Suprapubic skin (tissue), 4 donors: ENCODE measurements at places on chromosomes 3 and 15. TPM values are rescaled to one million over a fixed set of nuclear protein-coding genes. Genes with fewer than 3 reads are reported as not detected.

- no peaks in the 10 kb centered on the region for H3K36me3 ChIP-seq
- no peaks in the 10 kb centered on the region for H3K4me1 ChIP-seq
- H3K27me3 ChIP-seq = no peaks in the 10 kb centered on the region
- no peak overlapping the region for H3K27ac ChIP-seq
- no peak overlapping the region for H3K4me3 ChIP-seq
Measured at GRCh38 chr3:23153436-23153835, 49.7 kb upstream of the UBE2E2 start.

DNA sequence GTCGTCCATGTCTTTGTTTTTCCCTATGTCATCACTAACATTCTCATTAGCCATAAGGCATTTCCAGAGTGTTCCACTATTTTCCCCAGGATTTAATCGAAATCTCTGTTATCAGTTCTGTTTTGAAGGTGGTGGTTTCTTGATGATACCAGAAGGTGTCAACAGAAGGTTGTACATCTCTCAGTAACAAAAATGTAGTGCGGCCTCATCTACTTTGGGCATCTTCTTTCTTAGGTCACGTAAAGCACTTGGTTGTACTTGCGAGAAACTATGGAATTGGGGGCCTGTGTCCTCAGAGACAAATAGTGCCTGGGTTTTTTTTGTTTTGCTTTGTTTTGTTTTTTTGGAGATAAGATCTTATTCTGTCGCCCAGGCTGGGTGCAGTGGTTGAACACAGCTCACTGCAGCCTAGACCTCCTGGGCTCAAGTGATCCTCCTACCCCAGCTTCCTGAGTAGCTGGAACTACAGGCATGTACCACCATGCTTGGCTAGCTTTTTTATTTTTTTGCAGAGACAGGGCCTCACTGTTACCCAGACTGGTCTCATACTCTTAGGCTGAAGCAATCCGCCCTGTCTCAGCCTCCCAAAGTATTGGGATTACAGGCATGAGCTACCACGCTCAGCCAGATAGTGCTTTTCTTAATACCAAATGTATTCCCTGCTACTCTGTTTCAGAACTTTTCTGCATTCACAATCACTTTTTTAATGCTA lies 61.2 kb upstream of the FURIN start:
- no peaks in the 10 kb centered on the region for H3K27me3 ChIP-seq
- no peaks in the 10 kb centered on the region for H3K4me1 ChIP-seq
- no peak for DNase-seq
- no peak overlapping the region for H3K4me3 ChIP-seq
- H3K27ac ChIP-seq = no peak overlapping the region
- no peaks in the 10 kb centered on the region for H3K36me3 ChIP-seq

DNA sequence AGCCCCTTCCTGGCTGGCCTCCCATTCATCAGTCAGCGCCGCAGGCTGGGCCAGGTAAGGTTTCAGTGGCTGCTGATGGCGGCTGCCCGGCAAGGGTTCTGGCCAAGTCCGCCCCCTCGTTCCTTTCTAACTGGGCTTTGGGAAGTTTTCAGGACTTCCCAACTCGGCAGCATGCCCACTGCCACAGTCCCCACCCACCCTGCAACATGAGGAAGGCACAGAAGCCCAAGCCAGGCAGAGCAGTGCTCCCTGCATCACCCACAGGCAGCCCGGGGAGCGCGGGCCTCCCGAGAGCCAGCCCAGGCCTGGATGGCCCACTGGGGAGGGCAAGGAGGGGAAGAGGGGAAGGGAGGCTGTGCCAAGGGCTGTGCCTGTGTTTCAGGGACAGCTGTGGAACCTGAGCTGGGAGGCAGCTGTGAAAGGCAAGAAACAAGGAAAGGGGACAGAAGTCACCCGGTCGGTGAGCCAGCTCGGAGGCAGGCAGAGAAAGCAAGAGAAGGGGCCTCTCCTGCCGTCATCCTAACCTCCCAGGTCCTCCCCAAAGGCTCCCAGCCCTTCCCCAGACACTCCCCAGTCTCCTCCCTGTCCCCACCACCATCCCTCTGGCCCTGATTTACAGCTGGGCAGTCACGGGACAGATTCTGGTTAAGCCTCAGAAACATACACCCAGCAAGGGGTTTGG lies 73.9 kb downstream of the CPN2 start:
- peak overlapping the region; percentile 77 for H3K27ac ChIP-seq
- H3K27me3 ChIP-seq = no peaks in the 10 kb centered on the region
- no peaks in the 10 kb centered on the region for H3K36me3 ChIP-seq
- no peak overlapping the region for H3K4me3 ChIP-seq
- H3K4me1 ChIP-seq = peaks cover 64% of the 10 kb centered on the region

GRCh38 chr15:82647045-82647834 lies at the start of gene CPEB1:
TSS of gene CPEB1 (minus strand) at chr15:82647363. CDS start at chr15:82628459, 18,904 bp downstream.
- peak within 1 kb of the TSS; percentile 61 for H3K4me3 ChIP-seq
- DNase-seq = no peak
- no peaks in the 10 kb centered on the region for H3K36me3 ChIP-seq
- H3K4me1 ChIP-seq = peaks cover 28% of the 10 kb centered on the region
- peaks cover 39% of the 10 kb centered on the region for H3K27me3 ChIP-seq

- no peak overlapping the region for H3K27ac ChIP-seq
- no peak overlapping the region for H3K4me3 ChIP-seq
- no peak for DNase-seq
- H3K4me1 ChIP-seq = no peaks in the 10 kb centered on the region
- H3K27me3 ChIP-seq = no peaks in the 10 kb centered on the region
- H3K36me3 ChIP-seq = no peaks in the 10 kb centered on the region
Measured at GRCh38 chr15:71104636-71105035, 10.6 kb upstream of the THSD4 start.

GRCh38 chr15:64921711-64922110 lies 10.0 kb downstream of the ANKDD1A start:
- no peaks in the 10 kb centered on the region for H3K27me3 ChIP-seq
- H3K27ac ChIP-seq = no peak overlapping the region
- no peaks in the 10 kb centered on the region for H3K36me3 ChIP-seq
- no peak for DNase-seq
- no peaks in the 10 kb centered on the region for H3K4me1 ChIP-seq

- no peak for DNase-seq
- H3K27ac ChIP-seq = no peak overlapping the region
- H3K27me3 ChIP-seq = no peaks in the 10 kb centered on the region
- H3K4me1 ChIP-seq = no peaks in the 10 kb centered on the region
Measured at GRCh38 chr15:33392453-33392852, 81.7 kb downstream of the RYR3 start.

- H3K4me3 ChIP-seq = no peak overlapping the region
- no peaks in the 10 kb centered on the region for H3K4me1 ChIP-seq
- no peak overlapping the region for H3K27ac ChIP-seq
- H3K27me3 ChIP-seq = no peaks in the 10 kb centered on the region
Measured at GRCh38 chr3:159443266-159443665, 545.4 kb upstream of the IL12A start.

- DNase-seq = no peak
- no peaks in the 10 kb centered on the region for H3K36me3 ChIP-seq
- H3K4me3 ChIP-seq = no peak overlapping the region
- H3K27me3 ChIP-seq = no peaks in the 10 kb centered on the region
- H3K4me1 ChIP-seq = no peaks in the 10 kb centered on the region
- H3K27ac ChIP-seq = no peak overlapping the region
Measured at GRCh38 chr3:142987080-142987700, 14.2 kb upstream of the U2SURP start.

GRCh38 chr15:77187751-77188464 lies 117.0 kb upstream of the TSPAN3 start:
- peaks cover 32% of the 10 kb centered on the region for H3K4me1 ChIP-seq
- peak overlapping the region; percentile 69 for H3K27ac ChIP-seq
- H3K36me3 ChIP-seq = no peaks in the 10 kb centered on the region
- DNase-seq = no peak
- no peak overlapping the region for H3K4me3 ChIP-seq
- no peaks in the 10 kb centered on the region for H3K27me3 ChIP-seq

DNA sequence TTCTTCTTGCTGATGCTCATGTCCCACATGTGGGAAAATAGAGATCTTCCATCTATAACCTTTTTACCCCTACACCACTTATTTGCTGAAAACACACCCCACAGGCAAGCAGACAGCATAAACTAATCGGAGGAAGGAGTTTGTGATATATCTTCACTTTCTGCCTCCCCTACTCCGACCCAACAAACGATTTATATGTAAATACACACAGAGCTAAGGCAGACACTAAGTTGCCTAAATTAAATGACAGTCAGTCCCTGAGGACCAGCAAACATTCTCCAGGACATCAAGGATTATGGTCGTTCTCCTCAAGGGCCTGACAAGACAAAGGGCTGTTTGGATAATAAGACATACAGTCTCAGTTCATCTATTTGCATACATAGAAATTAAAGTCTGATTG lies 552.5 kb downstream of the ROBO1 start:
- H3K4me3 ChIP-seq = no peak overlapping the region
- no peaks in the 10 kb centered on the region for H3K4me1 ChIP-seq
- no peaks in the 10 kb centered on the region for H3K27me3 ChIP-seq
- no peak for DNase-seq
- H3K36me3 ChIP-seq = no peaks in the 10 kb centered on the region

GRCh38 chr3:541062-541801 lies 344.7 kb downstream of the CHL1 start:
- H3K27ac ChIP-seq = no peak overlapping the region
- no peaks in the 10 kb centered on the region for H3K27me3 ChIP-seq
- H3K4me3 ChIP-seq = no peak overlapping the region
- H3K36me3 ChIP-seq = no peaks in the 10 kb centered on the region
- DNase-seq = no peak
- H3K4me1 ChIP-seq = no peaks in the 10 kb centered on the region

GRCh38 chr15:100001405-100001804 lies 268.2 kb upstream of the LYSMD4 start:
- no peak overlapping the region for H3K27ac ChIP-seq
- H3K4me3 ChIP-seq = no peak overlapping the region
- peaks cover 5% of the 10 kb centered on the region for H3K4me1 ChIP-seq
- H3K27me3 ChIP-seq = no peaks in the 10 kb centered on the region

DNA sequence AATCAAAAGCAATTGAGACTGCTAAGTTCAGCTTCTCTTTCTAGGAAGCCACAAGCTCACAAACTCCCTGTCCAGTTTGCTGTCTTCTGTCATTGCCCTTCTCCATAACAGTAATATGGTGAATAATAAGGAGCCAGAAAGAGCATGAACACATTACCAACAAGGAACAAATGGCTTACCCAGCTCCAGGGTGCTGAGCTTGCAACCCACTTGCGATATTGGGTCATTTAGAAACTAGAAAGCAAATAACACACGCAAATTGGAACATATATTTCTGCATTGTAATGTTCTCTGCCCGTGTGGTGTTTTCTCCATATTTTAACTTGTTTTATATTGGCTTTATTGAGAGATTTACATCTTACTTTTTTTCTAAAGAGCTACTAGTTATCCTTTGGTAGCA lies 325.3 kb downstream of the GBE1 start:
- no peaks in the 10 kb centered on the region for H3K4me1 ChIP-seq
- no peak overlapping the region for H3K4me3 ChIP-seq
- H3K36me3 ChIP-seq = no peaks in the 10 kb centered on the region
- no peak overlapping the region for H3K27ac ChIP-seq

DNA sequence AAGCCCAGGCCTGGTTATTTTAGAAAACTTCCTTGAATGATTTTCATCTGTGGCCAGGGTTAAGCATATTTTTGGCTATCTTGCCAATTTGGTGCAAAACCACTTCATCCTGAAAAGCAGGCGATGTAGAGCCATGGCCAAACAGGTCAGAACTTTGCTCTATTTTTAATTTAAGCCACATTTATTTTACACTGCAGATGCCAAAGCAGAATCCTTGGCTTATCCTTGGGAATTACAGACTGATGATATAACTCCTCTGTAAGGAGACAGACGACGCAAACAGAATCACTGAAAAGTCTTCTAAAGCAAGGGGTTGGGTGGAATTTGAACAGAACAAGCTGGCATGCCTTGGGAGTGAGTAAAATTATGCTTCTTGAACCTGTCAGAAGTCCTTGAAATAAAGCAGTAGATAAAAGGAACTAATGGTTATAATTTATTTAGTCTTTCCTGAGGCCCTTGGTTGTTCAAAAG lies 121.9 kb downstream of the CHST2 start:
- peaks cover 6% of the 10 kb centered on the region for H3K4me1 ChIP-seq
- no peak overlapping the region for H3K27ac ChIP-seq
- H3K27me3 ChIP-seq = no peaks in the 10 kb centered on the region
- H3K4me3 ChIP-seq = no peak overlapping the region

GRCh38 chr15:100252359-100252758 lies 89.4 kb downstream of the ADAMTS17 start:
- no peaks in the 10 kb centered on the region for H3K36me3 ChIP-seq
- H3K4me1 ChIP-seq = peaks cover 14% of the 10 kb centered on the region
- H3K27ac ChIP-seq = no peak overlapping the region
- DNase-seq = no peak
- H3K4me3 ChIP-seq = no peak overlapping the region

- no peaks in the 10 kb centered on the region for H3K4me1 ChIP-seq
- no peaks in the 10 kb centered on the region for H3K36me3 ChIP-seq
- no peak overlapping the region for H3K27ac ChIP-seq
- H3K27me3 ChIP-seq = no peaks in the 10 kb centered on the region
Measured at GRCh38 chr3:3778216-3778615, 21.0 kb upstream of the LRRN1 start.

- H3K27ac ChIP-seq = no peak overlapping the region
- H3K36me3 ChIP-seq = no peaks in the 10 kb centered on the region
- DNase-seq = no peak
- H3K4me1 ChIP-seq = no peaks in the 10 kb centered on the region
- no peak overlapping the region for H3K4me3 ChIP-seq
Measured at GRCh38 chr3:167772992-167773391, 37.5 kb downstream of the SERPINI1 start.

GRCh38 chr15:51144021-51144532 lies 49.4 kb upstream of the TNFAIP8L3 start:
- H3K4me3 ChIP-seq = no peak overlapping the region
- H3K4me1 ChIP-seq = no peaks in the 10 kb centered on the region
- H3K27ac ChIP-seq = no peak overlapping the region
- DNase-seq = no peak

PGBD4 gene
- total RNA-seq = 1.4 TPM

STRIT1 gene
- not detected for total RNA-seq

CLDN1 gene
- 822 TPM for total RNA-seq

CYP8B1 gene
- total RNA-seq = not detected

BNC1 gene
- total RNA-seq = 28.3 TPM

ADCY5 gene
- total RNA-seq = 4.9 TPM

TGM5 gene
- total RNA-seq = 146 TPM

FSD2 gene
- total RNA-seq = not detected
